ENCODE measurements at places on chromosomes 6 and 20. TPM values are rescaled to one million over a fixed set of nuclear protein-coding genes. Genes with fewer than 3 reads are reported as not detected.
A peak's percentile ranks its signal among the peaks of the same experiment; 100 is the strongest.

GRCh38 chr20:22966787-22967464 is 68.2 kb upstream of the SSTR4 start:
- no peak for DNase-seq

DNA sequence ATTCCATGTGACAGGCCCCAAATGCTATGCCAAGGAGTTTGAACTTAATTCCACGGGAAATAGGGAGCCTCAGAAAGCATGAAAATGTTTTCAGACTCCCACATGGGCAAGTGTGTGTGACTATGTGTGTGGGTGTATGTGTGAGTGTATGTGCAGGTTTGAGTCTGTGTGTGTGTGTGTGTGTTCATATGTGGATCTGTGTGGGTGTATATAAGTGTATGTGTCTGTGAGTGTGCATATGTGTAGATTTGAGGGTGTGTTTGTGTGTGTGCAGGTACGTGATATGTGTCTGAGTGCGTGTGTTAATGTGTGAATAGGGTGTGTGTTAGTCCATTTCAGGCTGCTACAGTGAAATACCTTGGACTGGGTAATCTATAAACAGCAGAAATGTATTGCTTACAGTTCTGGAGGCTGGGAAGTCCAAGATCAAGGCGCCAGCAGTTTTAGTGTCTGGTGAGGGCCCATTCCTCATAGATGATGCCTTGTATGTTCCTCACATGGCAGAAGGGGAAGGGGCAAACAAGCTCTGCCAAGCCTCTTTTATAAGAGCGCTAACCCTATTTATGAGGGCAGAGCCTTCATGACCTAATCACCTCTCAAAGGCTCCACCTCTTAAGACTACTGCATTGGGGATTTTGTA is 181.1 kb upstream of the TAB2 start:
- no peak for DNase-seq

The SYS1 gene
- total RNA-seq: 28.9 TPM

The SLC52A3 gene
- not detected for total RNA-seq

DNA sequence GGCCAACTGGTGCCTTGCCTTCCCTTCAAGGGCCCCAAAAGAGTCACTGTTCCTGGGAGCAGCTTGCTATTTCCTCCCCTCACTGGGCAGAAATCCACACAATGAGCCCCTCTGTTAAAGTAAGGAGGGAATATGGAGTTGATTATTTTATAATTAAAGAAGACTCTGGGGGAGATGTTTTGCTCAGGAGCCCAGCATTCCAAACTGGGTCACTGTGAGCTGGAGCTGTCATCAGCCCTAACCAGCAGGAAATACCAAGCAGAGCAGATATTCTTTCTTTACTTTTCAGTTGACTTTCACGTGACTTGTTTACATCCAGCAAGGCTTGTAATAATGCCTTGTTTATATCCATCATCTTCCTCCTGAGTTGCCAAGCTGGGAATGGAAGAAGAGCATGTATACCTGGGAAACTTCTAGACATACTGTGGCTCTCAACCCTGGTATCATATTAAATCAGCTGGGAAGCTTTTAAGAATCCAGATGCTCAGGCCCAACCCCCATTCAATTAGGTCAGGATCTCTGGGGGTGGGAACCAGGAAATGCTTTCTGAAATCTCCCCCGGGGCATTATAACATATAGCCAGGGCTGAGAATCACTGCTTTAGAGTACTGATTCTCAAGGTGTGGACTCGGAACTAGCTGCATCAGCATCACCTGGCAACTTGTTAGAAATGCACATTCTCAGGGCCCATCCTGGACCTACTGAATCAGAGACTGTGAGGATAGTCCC is 175.6 kb upstream of the MYLIP start:
- peak; percentile 4 for DNase-seq
